CD4-positive, CD25-positive, alpha-beta regulatory T cell (primary cell): ENCODE measurements at places on chromosomes 2 and 18.

- H3K36me3 ChIP-seq, result no peaks in the 10 kb centered on the region
- H3K27ac ChIP-seq, result no peak overlapping the region
- H3K4me3 ChIP-seq, result no peak overlapping the region
- H3K4me1 ChIP-seq, result no peaks in the 10 kb centered on the region
- DNase-seq, result no peak
Observed at GRCh38 chr2:194672994-194673393, 984.0 kb upstream of the SLC39A10 start.

DNA sequence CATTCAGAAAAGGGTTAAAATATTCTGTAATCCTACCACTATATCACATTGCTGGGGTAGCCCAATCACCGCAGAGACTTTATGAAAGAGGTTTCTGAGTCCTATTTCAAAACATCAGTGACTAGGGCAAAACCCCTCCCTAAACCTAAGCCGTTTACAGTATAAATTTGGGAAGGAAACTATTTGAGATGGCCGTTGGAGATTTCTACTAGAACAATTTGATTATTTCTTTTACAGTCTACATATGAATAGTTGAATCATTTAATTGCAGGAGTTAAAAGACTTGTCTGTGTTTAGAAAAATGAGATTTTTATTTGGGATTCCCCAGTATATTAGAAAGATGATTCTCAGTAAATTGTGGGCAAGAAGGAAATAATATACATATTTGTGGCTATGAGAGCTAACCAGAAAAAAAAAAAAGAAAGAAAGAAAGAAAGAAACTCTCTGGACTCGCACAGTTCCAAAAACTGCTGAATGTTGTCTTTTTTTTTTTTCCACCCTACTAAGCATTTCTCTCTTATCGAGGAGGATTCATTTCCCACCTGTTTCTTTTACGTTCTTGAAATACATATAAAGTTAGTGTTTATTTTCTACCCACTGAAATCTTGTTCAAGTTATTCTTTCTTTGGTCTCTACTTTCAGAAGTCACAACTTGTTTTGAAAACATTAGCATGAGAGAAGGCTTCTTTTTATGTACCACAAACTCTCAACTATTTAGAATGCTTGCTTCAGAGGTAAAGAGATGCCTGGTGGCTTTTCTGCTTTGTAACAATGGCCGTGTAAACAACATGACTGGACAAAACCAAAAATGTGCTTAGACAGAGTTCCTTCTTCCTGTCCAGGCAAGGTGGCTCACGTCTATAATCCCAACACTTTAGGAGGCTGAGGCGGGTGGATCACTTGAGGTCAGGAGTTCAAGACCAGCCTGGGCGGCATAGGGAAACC is 65.9 kb downstream of the BCL2 start:
- H3K27me3 ChIP-seq, result no peaks in the 10 kb centered on the region
- H3K36me3 ChIP-seq, result peaks cover 11% of the 10 kb centered on the region
- peaks cover 28% of the 10 kb centered on the region for H3K4me1 ChIP-seq

- no peaks in the 10 kb centered on the region for H3K4me1 ChIP-seq
- no peak overlapping the region for H3K4me3 ChIP-seq
- H3K27ac ChIP-seq, result no peak overlapping the region
- H3K27me3 ChIP-seq, result peaks cover 5% of the 10 kb centered on the region
- no peaks in the 10 kb centered on the region for H3K36me3 ChIP-seq
Observed at GRCh38 chr2:7896940-7897487, 784.8 kb upstream of the ID2 start.

DNA sequence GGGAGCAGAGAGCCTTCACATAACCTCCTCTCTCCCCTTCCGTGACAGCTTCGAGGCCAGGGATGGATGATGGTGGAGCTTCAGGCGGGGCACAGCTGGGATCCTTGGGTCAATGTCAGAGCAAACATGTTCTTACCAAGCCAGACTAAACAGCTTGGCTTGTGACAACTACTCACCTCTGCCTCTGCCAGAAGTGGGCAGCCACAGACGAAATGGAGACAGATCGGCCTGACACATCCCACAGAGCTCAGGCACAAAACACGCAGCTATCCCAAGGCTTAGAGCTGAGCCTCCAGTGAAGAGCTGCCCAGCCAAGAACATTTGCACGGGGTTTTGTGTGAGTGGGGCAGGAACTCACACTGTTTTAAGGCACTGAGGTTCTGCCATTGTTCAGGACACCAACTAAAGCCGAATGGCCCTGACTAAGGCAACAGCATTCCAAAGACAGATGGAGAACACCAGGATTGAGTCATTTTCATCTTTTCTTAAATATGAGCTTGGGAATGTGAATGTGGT is 12.8 kb downstream of the PXDN start:
- H3K4me3 ChIP-seq, result no peak overlapping the region
- H3K27ac ChIP-seq, result no peak overlapping the region

DNA sequence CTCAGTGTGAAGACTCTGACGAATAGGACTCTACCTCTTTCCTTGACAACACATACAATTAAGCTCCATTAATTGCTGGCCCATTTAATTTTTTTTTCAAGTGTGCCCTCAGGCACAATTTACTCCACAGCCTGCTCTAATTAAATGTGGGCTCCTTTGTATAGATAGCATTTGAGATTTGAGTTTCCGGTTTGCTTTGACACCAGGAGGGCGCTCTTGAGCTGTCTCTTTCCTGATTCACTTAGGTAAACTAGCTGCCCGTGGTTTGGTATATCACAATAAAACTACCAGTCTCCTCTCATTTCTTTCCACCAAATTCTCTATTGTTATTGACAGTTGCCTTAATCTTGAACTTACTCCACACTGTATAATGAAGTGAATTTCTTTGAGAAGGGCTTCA is 666.0 kb downstream of the DSC3 start:
- H3K4me3 ChIP-seq, result no peak overlapping the region
- no peak overlapping the region for H3K27ac ChIP-seq
- H3K27me3 ChIP-seq, result no peaks in the 10 kb centered on the region
- no peaks in the 10 kb centered on the region for H3K4me1 ChIP-seq
- no peak for DNase-seq

DNA sequence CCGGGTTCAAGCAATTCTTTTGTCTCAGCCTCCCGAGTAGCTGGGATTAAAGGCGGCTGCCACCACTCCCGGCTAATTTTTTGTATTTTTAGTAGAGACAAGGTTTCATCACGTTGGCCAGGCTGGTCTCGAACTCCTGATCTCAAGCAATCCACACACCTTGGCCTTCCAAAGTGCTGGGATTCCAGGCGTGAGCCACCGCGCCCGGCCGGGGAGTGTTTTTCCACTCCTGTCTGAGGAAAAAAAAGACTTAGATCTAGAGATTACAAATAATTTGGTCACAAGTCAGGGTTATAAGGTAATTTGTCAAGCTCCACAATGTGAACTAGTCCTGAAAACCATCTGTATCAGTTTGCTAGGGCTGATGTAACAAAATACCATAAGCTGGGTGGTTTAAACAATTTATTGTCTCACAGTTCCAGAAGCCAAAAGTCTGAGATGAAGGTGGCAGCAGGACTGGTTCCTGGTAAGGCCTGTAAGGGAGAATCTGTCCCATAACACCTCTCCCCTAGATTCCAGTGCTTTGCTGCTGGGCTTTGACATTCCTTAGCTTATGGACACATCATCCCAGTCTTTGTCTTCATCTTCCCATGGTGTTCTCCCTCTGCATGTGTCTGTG is 40.7 kb upstream of the SP3 start:
- no peak overlapping the region for H3K4me3 ChIP-seq
- no peak for DNase-seq
- H3K27me3 ChIP-seq, result peaks cover 5% of the 10 kb centered on the region
- no peaks in the 10 kb centered on the region for H3K4me1 ChIP-seq

- DNase-seq, result no peak
- H3K4me3 ChIP-seq, result no peak overlapping the region
- H3K4me1 ChIP-seq, result no peaks in the 10 kb centered on the region
- H3K36me3 ChIP-seq, result no peaks in the 10 kb centered on the region
- H3K27me3 ChIP-seq, result no peaks in the 10 kb centered on the region
- no peak overlapping the region for H3K27ac ChIP-seq
Observed at GRCh38 chr2:1833046-1833445, 88.7 kb upstream of the PXDN start.

GRCh38 chr2:48227617-48228344 is 302.2 kb upstream of the STON1 start:
- no peaks in the 10 kb centered on the region for H3K36me3 ChIP-seq
- H3K27me3 ChIP-seq, result no peaks in the 10 kb centered on the region
- H3K4me1 ChIP-seq, result no peaks in the 10 kb centered on the region
- no peak overlapping the region for H3K27ac ChIP-seq

- DNase-seq, result no peak
- no peak overlapping the region for H3K4me3 ChIP-seq
- no peaks in the 10 kb centered on the region for H3K36me3 ChIP-seq
- no peaks in the 10 kb centered on the region for H3K27me3 ChIP-seq
- no peak overlapping the region for H3K27ac ChIP-seq
Observed at GRCh38 chr2:133146893-133147292, 421.4 kb downstream of the NCKAP5 start.

GRCh38 chr18:75656035-75656434 is 228.5 kb upstream of the SMIM21 start:
- H3K36me3 ChIP-seq, result no peaks in the 10 kb centered on the region
- no peaks in the 10 kb centered on the region for H3K27me3 ChIP-seq
- H3K4me3 ChIP-seq, result no peak overlapping the region
- no peak for DNase-seq
- H3K4me1 ChIP-seq, result no peaks in the 10 kb centered on the region

- no peaks in the 10 kb centered on the region for H3K27me3 ChIP-seq
- no peaks in the 10 kb centered on the region for H3K4me1 ChIP-seq
- H3K4me3 ChIP-seq, result no peak overlapping the region
- no peaks in the 10 kb centered on the region for H3K36me3 ChIP-seq
- H3K27ac ChIP-seq, result no peak overlapping the region
Observed at GRCh38 chr18:35653392-35654135, 72.0 kb downstream of the GALNT1 start.

- peak; percentile 67 for DNase-seq
- H3K27me3 ChIP-seq, result peaks cover 2% of the 10 kb centered on the region
- H3K27ac ChIP-seq, result no peak within 1 kb of the TSS
- no peaks in the 10 kb centered on the region for H3K36me3 ChIP-seq
- peaks cover 10% of the 10 kb centered on the region for H3K4me1 ChIP-seq
Observed at GRCh38 chr18:35376742-35377695, at the start of gene ZNF396. ZNF396 (minus strand) TSS chr18:35377337; CDS start chr18:35374292, 3,045 bp downstream.

DNA sequence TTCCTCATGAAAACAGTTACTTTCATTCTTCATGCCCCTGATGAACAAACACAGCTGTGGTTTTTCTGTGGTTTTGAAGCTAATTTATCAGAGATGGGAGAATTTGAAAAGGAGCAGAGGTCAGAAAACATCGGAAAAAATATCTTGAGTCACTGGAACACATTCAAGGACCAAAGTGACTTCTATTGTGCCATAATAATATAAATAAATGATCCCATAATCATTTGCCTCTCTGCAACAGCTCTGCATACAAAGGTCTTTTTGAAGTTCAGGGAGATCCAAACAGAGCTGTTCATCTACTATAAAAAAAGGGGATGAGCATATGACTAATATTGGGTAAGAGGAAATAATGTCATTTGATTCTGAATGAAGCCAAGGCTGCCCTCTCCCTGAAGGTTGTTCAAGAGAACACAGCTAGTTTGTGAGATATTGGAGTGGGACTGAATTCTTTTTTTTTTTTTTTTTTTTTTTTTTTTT is 201.3 kb upstream of the GALNT5 start:
- no peak overlapping the region for H3K4me3 ChIP-seq
- H3K27me3 ChIP-seq, result no peaks in the 10 kb centered on the region
- H3K27ac ChIP-seq, result no peak overlapping the region

DNA sequence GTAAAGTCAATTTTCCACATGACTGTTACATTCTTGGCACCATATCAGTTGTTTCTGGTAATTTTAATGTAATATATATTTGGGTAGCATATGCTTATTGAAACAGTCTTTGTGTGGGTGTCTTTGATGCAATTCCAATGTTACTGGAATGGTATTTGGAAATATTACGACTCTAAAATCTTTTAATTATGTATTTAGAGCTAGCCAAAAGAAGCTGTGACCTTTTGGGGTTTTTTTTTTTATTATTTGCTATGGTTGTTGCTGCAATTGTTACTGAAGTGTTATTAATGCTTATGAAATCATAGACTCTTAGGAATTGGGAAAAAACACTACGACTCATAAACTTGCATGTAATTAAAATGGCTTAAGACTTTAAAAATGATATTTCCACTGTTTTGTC is 95.9 kb downstream of the AOX1 start:
- no peaks in the 10 kb centered on the region for H3K4me1 ChIP-seq
- no peak overlapping the region for H3K27ac ChIP-seq
- no peaks in the 10 kb centered on the region for H3K36me3 ChIP-seq
- H3K4me3 ChIP-seq, result no peak overlapping the region
- peaks cover 7% of the 10 kb centered on the region for H3K27me3 ChIP-seq

GRCh38 chr2:225479386-225479785 is 79.9 kb downstream of the NYAP2 start:
- DNase-seq, result no peak
- H3K27ac ChIP-seq, result no peak overlapping the region
- no peak overlapping the region for H3K4me3 ChIP-seq
- H3K36me3 ChIP-seq, result no peaks in the 10 kb centered on the region
- H3K27me3 ChIP-seq, result peaks cover 2% of the 10 kb centered on the region
- no peaks in the 10 kb centered on the region for H3K4me1 ChIP-seq

GRCh38 chr2:88932686-88933085 is 241.2 kb downstream of the RPIA start:
- H3K4me1 ChIP-seq, result no peaks in the 10 kb centered on the region
- H3K27ac ChIP-seq, result no peak overlapping the region
- DNase-seq, result no peak

DNA sequence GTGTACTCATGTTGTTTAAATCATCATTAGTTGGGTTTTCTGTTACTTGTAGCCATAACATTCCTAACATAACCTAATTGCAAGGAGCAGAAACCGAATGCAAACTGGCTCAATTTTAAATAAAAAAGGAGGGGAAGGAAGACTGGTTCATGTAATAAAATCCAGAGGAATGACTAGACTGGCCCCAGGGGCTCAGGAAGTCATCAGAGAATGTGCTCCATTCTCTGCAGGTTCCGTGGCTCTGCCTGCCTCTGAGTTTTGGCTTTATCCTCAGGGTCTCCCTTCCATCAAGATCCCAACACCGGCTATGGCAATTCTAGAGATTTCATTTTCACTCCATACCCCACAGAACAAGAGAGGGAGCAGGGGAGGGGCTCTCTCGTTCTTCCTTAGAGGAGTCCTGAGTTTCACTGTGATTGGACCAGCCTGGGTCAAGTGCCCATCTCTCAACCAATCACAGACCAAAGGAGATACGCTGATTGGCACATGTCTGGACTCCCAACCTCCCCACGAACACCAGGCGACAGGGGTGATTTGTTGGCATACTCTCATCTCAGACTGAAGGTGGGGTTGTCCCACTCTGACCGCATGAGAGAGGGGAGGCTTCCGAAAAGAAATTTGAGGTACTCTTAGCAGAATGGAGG is 64.8 kb downstream of the NPPC start:
- no peak overlapping the region for H3K27ac ChIP-seq
- H3K4me1 ChIP-seq, result no peaks in the 10 kb centered on the region
- DNase-seq, result no peak
- no peaks in the 10 kb centered on the region for H3K27me3 ChIP-seq

- no peaks in the 10 kb centered on the region for H3K4me1 ChIP-seq
- H3K4me3 ChIP-seq, result no peak overlapping the region
- no peaks in the 10 kb centered on the region for H3K27me3 ChIP-seq
- DNase-seq, result no peak
- H3K36me3 ChIP-seq, result no peaks in the 10 kb centered on the region
Observed at GRCh38 chr18:42606886-42607495, 508.5 kb downstream of the RIT2 start.

- DNase-seq, result no peak
- no peak overlapping the region for H3K4me3 ChIP-seq
- H3K36me3 ChIP-seq, result no peaks in the 10 kb centered on the region
- H3K4me1 ChIP-seq, result no peaks in the 10 kb centered on the region
- no peak overlapping the region for H3K27ac ChIP-seq
- no peaks in the 10 kb centered on the region for H3K27me3 ChIP-seq
Observed at GRCh38 chr2:207176247-207176646, 10.5 kb upstream of the KLF7 start.
